ENCODE measurements at places on chromosomes 7 and 10.
A peak's percentile ranks its signal among the peaks of the same experiment; 100 is the strongest.

GRCh38 chr10:90592638-90593302, 265.1 kb downstream of the HTR7 start:
- DNase-seq, result no peak

- DNase-seq, result no peak
Observed at GRCh38 chr10:34474009-34474376, 341.1 kb downstream of the PARD3 start.

DNA sequence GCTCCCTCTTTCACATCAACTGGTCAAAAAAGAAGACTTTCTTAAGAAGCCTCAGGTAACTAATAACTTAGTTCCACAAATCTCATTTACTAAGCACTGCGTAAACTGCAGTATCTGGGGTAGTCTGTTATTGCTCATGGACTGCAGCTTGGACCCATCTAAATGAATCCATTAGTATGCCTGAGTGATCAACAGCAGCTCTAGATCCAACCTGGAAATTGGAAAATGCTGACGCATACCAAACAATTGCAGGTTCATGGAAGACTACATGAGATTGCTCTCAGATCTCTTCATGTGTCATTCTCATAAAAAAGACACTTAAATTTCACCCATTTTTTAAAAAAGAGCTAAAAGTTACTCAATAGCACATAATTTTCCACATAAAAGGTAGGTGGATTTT, 121.6 kb downstream of the IDE start:
- DNase-seq, result no peak

DNA sequence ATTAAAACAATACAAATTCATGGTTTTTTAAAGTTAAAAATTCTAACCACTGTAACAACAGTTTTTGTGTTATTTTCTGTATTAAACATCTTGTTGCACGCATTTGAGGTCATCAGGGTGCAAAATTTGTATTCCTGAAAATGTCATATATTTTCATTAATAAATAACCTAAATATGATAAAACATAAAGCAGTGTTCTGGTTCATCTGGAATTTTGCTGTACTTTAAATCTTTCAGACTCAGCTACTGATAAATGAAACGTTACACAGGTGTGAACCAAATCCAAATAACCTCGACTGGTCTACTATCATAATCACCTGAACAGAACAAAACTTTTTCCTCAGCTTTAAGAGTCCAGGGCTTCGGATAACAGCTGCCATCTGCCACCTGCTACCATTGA, 6.9 kb downstream of the IFIT2 start:
- DNase-seq, result no peak

GRCh38 chr10:1308962-1309616, 252.9 kb downstream of the WDR37 start:
- no peak for DNase-seq

GRCh38 chr7:151013733-151014497, 10.4 kb downstream of the ATG9B start:
- peak; percentile 66 for DNase-seq

DNA sequence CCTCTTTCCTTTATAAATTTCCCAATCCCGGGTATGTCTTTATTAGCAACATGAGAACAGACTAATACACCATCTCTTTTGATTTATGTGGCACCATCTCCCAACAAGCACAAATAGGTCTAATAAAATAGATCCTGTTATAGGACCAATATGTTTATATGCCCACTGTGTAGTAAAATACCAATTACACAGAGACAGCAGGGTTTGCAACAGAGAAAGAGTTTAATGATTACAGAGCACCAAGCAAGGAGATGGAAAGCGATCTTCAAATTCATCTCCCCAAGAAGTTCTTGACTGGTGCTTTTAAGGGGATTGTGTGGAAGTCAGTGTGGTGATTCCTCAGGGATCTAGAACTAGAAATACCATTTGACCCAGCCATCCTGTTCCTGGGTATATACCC, 33.5 kb upstream of the TECTB start:
- DNase-seq, result no peak

DNA sequence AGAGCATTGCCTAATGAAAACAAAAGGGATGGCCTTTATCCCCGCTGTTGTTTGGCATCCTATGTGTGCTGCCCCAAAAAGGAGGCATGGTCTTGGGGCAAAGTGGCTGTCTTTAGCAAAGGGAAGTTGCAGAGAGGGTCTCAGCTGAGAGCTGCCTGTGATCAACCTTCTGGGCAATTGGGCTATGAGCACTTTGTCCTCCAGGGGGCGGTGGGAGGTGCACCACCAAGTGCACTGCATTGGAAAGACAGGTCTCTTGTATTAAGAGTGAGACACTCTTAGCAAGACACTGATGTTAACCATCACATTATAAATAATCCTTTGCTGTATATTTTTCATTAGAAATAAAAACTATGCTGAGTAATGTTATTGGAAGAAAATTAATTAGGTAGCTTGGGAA, 314.8 kb downstream of the POM121L12 start:
- DNase-seq, result peak; percentile 5

DNA sequence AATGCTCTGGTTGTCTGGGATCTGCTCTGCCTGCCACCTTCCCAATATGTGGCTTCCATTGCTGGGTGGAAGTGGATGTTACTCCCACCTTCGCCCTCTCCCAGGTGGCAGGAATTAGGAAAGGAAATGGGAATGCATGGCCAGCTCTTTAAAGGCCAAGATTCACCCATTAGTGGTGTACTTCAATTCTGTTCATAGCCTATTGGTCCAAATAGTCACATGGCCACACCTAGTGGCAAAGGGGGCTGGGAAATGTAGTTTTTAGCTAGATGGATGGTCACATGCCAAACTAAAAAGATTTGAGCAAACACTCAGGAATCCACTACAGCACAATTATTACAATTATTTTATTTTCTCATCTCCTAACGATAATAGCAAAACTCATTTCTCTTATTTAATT, 135.1 kb downstream of the NPY start:
- no peak for DNase-seq

DNA sequence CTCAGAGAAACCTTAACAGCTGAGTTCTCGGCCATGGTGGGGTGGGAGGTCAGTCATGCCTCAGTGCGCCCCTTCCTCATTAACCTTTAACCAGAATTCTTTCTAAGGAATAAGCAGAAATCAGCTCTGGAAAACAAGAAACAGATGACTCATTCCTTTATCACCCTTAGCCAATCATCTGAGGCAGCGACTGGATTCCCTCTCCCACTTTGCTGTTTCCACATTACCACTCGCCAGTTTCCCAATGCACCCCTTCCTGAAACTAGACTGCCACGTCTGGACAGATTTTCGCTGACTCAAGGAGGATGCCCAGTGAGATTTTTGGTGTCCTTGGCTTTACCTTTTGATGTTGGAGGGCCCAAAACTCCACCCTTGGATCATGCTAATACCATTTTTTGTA, 223.8 kb downstream of the PLXDC2 start:
- no peak for DNase-seq

- DNase-seq, result no peak
Observed at GRCh38 chr7:33761449-33762080, 143.8 kb upstream of the BMPER start.

DNA sequence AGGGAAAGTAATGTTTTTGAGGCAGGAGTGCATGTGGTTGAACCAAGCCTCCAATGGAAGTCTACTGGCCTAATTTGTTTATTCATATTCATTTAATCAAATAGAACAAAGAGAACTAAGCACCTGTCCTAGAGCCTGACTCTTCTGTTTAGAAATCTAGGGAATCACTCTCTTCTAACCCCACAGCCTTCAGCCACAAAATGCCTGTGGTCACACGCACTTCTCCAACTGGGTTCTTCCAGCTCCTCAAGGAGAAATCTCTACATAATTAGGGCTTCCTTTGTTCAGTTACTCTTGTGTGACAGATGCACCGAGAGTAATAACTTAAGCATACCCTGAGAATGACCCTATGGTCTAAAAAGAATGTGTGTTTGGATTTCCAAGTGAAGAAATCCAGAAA, 133.7 kb upstream of the NAMPT start:
- no peak for DNase-seq

GRCh38 chr10:130914367-130914766, 397.2 kb downstream of the TCERG1L start:
- no peak for DNase-seq

DNA sequence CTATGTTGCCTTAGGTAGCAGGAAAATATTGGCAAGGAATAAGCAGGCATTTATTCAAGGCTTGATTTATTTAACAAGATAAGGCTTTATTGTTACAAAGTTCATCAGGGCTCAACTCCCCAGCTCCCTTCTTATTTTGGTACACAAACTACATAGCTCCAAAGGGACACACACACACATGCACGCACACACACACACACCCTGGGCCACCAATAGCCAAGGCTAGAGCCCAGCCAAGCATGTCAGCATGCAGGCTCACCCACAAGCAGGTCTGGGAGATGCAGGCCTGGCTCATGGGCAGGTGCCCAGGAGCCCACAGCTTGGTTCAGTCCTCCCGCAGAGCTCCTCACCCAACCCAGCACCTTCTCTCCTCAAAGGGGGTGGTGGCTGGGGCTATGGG, 23.4 kb downstream of the LEP start:
- DNase-seq, result no peak

GRCh38 chr7:74412603-74413002, 41.1 kb upstream of the GTF2IRD1 start:
- DNase-seq, result no peak
